ENCODE measurements at places on chromosomes 16 and 17.

GRCh38 chr16:20791923-20792612 lies 14.2 kb downstream of the ERI2 start:
- no peak for DNase-seq

- DNase-seq: no peak
Observed at GRCh38 chr16:28180655-28181460, 30.9 kb downstream of the XPO6 start.

- no peak for DNase-seq
Observed at GRCh38 chr17:38421171-38421841, 7.0 kb upstream of the ARHGAP23 start.

DNA sequence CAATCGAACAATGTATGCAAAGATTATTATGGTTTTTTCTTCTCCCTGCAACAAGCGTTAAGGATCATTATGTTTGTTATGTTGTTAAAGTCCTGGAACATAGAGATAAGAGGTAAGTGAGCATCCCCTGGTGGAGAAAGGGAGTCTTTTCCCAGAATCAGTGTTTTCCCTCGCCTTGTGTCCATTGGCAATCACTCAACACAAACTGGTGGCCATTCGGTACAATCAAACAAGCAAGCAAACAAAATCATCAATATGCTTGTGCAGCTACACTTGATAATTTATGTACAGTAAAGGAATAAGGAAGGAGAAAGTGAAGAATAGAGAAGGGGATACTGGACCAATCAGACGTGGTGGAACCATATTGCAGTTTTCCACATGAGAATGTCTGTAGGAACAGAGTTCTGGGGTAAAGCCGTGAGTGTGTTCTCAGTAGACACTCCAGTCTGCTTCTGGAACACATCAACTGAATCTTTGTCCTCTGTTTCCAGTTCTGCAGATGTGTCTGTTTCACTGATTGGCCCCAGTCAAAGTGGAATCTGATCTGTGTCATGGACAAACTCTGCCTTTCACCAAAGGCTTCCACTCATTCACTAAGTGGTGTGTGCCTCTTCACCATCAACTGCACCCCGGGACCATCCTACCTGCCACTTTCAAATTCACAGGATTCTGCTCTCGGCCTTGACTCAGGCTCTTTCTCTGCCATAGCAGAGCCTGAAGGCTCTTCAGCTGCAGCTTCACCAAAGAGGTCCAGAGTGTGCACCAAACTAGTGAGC lies 169.5 kb downstream of the AHSP start:
- no peak for DNase-seq

- no peak for DNase-seq
Observed at GRCh38 chr17:77566566-77567138, 391.9 kb upstream of the TNRC6C start.

GRCh38 chr17:40335620-40336019 lies 26.6 kb downstream of the RARA start:
- no peak for DNase-seq

GRCh38 chr17:39110435-39111136 lies 40.9 kb downstream of the PLXDC1 start:
- no peak for DNase-seq

- DNase-seq: no peak
Observed at GRCh38 chr17:61822326-61823285, 40.7 kb downstream of the BRIP1 start.

- DNase-seq: no peak
Observed at GRCh38 chr17:82561429-82562035, 42.0 kb downstream of the FOXK2 start.

DNA sequence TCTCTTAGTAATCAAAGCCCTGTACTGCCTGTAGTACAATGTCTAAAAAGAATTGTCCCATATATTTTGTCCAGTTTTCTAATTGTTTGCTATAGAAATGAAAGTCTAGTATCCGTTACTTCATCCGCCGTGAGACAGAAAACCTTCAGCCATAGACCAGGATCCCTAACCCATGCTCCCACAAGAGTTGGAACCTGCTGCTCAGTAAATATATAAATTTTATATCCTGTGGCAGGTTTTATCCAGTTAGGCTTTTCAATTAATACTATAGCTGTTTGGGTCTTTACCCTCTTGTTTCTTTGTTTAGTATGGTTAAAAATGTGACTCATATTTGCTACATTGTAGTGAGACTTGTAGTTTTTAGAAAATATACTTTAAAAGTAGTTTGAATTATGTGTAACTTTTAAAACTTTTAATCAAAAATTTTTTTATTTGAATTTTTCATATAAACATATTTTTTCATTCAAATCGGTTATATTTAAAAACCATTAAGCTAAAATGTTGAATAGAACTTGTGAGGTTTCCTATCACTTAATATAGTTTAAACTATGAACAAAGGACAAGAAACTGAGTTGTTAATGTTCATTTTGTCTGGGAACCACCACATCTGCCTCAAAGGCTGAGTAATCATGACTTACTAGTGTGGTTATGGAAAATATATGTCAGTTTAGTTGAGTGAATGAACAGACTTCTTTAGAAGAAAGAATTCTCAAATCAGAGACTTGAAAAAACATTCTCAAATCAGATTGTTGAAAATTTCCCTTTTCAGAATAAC lies 54.8 kb downstream of the VMP1 start:
- DNase-seq: no peak

- DNase-seq: no peak
Observed at GRCh38 chr17:7246779-7247178, 4.5 kb upstream of the GABARAP start.

DNA sequence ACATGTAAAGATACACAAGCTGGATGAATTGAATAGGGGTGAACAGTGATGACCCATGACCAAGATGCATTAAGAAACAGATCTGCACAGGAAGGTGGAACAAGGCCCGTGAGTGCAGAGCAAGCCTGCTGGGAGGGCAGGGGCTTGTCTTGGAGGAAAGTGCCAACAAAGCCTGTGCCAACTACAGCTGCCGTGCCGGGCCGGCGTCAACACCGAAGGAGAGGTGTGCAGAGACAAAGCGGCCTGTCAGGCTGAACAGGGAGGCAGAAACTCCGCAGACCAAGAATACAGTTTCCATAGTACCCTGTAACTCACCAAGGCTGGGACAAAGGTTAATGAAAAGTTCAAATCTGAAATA lies 46.7 kb downstream of the ANKRD11 start:
- no peak for DNase-seq

GRCh38 chr16:83110269-83110668 lies 483.5 kb downstream of the CDH13 start:
- DNase-seq: no peak

GRCh38 chr17:82332669-82333278 lies 792 bp downstream of the SECTM1 start:
- no peak for DNase-seq

DNA sequence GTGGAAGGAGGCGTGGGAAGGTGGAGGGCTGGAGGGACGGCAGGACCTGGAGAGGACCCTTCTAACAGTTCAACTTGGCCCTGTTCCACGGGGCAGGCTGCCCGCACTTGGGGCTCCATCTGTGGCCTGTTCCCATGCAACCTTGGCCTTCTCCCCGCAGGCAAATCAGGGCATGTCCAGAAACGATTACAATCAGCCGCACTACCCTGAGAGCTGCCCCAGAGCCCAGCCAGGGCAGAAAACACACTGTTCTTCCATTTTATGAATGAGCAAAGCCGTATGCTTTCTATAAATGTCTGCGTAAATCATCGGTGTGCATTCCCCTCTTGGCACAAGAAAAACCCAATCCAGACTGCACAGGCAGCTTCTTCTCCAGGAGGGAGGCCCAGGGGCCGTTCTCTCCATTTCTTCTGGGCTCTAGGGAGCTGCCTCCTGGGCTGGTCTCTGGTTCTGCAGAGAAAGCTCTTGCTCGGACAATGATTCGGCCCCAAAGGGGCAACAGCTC lies 228.7 kb downstream of the SOX9 start:
- DNase-seq: no peak

GRCh38 chr16:83779886-83780285 lies 27.9 kb upstream of the HSBP1 start:
- DNase-seq: no peak

Data from stimulated activated CD8-positive, alpha-beta memory T cell treated with anti-CD3 and anti-CD28 coated beads, Interleukin-7, amount 100 ng/mL, for 48 hours (primary cell).